AG08396 (cell line): ENCODE measurements at places on chromosomes 1 and 21.

DNA sequence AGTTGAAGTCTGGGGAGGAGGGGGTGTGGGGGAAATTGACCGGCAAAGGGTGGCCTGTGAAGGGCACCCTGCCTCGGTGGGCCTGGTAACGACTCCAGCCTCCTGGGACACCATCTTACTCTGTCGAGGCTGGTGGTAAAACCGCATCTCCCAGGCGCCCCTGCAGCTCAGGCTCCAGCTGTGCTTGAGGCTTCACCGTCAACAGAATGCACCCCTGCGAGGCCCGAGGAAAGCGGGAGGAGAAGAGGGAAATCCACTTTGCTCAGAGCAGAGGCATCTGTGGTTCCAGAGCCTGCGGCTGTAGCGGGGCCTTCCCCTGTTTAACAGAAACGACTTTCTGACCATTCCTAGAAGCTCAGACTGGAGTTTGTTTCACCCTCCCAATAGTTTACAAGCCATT lies 165.6 kb downstream of the NPHP4 start:
- DNase-seq: no peak

GRCh38 chr1:212528501-212528900 lies 80.1 kb upstream of the ATF3 start:
- no peak for DNase-seq

- DNase-seq: no peak
These were observed 38.3 kb upstream of the OSBPL9 start for GRCh38 chr1:51578383-51579109.

DNA sequence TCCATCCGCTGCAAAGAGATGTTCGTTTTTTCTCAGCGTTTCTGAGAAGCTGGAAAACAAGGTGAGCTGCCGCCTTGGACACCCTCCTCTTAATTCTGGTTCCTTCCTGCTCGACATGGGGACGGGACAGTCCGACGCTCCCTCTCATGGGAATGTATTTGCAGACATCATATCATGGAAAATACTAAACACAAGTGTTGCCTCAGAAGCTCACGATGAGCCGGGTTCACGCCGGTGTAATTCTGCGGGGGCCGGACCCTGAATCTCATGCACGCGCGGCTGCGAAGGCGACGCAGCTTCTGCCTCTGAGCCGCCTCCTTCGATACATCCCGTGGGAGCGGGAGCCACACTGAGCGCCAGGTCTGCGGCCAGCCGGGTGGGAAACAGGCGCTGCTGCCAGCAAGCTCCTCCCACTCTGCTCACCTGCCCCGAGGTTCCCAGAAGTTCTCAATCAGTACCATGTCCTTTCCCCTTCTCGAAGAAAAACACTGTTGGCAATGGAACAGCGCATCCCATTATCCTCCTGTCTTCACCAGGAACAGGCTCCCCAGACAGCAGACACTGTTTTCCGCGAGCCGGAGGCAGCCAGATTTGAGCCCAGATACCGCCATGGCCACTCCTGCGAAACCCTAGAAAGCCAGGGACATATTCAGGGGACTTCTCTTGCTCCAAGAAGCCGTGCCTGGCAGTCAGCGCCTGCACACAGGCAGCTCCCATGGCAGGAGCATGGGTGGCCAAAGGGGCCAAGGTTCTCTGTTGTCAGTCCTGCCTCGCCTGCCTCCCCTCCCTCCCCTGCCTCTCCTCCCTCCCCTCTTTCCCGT lies 98.0 kb downstream of the WDR4 start:
- DNase-seq: no peak

DNA sequence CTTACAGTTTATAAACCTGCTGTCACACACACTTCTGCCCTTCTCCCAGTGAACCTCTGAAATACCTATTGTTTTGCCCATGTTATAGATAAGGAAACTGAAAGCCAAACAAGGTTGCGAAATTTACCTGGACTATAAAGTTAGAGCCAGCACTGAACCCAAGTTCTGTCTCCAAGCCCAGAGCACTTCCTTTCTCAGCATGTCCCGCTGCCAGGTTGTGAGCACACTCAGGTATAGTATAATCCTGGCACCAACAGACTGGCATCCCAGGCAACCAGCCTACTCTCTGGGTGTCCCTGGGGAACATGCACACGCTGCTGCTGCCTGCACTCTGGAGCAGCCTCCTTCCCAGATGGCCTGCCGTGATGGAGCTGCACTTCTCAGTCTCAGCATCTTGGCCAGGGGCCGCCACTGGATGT lies 45.1 kb downstream of the PGBD5 start:
- DNase-seq: no peak

DNA sequence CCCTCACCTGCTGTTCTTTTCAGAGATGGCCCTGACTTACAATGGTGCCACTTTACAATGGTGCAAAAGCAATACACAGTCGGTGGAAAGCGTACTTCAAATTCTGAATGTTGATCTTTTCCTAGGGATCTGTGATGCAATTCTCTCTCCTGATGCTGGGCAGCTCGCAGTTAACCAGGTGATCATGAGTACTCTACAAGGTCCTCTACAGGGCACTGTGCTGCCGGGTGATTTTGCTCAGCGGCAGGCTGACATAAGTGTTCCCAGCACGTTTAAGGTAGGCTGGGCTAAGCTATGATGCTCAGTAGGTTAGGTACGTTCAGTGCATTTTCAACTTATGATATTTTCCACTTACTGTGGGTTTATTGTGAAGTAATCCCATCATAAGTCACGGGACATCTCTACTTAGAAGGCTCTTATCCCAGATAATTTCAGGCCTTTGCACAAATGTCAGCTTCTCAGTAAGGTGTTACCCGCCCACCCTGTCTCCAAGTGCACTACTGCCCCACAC lies 126.5 kb downstream of the KCNN3 start:
- no peak for DNase-seq

DNA sequence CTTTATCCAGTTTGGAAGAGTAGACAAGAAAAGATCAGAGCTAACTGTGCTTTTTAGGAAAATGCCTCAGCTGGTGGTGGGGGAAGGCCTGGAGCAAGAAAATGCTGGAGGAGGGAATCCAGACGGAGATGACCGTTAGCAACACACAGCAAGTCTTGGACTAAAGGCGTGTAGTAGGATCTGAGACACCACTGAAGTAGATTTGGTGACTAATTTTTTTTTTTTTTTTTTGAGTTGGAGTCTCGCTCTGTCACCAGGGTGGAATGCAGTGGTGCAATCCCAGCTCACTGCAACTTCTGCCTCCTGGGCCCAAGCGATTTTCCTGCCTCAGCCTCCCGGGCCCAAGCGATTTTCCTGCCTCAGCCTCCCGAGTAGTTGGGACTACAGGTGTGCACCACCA lies 41.2 kb downstream of the LPAR3 start:
- peak; percentile 80 for DNase-seq

- no peak for DNase-seq
These were observed 3.4 kb upstream of the USF1 start for GRCh38 chr1:161048949-161049722.
